ENCODE measurements at places on chromosomes 7 and 10.

GRCh38 chr7:83934118-83934734 lies 260.4 kb downstream of the SEMA3A start:
- no peak for DNase-seq

DNA sequence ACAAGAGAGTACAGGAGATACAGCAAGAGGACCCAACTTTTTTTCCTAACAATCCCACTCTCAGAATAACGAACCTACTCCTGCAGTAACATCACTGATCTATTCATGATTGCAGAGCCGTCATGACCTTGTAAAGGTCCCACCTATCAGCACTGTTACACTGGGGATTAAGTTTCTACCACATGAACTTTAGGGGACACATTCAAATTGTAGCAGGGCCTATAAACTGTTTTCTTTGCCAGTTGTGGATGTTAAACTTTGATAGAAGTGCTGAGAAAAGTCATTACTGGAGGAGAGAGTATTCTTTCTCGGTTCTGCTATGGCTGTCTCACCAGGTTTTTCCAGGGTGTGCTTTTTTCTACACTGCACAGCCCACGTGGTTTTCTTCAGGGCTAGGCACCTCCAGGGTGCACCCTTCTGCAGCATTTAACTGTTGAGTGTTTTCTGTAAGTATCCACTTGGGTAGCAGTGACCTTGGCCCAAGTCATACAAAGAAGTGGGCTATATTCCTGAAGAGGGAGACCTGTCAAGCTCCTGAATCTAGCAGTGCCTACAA lies 131.6 kb upstream of the AHR start:
- no peak for DNase-seq

GRCh38 chr10:49508249-49508648 lies 30.7 kb downstream of the ERCC6 start:
- DNase-seq = no peak

- DNase-seq = no peak
Measured at GRCh38 chr7:151597541-151598444, 78.1 kb upstream of the RHEB start.

- no peak for DNase-seq
Measured at GRCh38 chr7:88480896-88481295, 174.2 kb upstream of the STEAP4 start.

GRCh38 chr7:139623518-139623917 lies 100.0 kb downstream of the CLEC2L start:
- no peak for DNase-seq

GRCh38 chr7:67754651-67755050 lies 758.0 kb downstream of the TYW1 start:
- DNase-seq = no peak

GRCh38 chr7:1666823-1667565 lies 3.1 kb upstream of the ELFN1 start:
- DNase-seq = no peak

DNA sequence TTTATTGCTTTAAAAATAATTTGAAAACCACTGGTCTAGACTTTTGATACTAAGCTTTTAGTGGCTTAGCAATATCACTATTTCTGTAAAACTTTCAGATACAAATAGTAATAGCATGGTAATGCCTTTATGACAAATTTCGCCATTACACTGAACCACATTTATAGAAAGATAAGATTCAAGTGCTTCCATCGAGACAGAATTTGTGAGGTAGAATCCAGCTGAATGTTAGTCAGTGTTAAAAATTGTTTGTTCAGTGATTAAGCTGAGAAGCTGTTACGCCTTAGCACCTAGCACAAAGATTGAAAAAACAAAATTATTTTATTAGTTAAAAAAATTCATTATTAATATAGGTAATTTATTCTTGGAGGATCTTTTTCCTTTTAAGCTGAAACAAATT lies 36.5 kb downstream of the GNAT3 start:
- no peak for DNase-seq

DNA sequence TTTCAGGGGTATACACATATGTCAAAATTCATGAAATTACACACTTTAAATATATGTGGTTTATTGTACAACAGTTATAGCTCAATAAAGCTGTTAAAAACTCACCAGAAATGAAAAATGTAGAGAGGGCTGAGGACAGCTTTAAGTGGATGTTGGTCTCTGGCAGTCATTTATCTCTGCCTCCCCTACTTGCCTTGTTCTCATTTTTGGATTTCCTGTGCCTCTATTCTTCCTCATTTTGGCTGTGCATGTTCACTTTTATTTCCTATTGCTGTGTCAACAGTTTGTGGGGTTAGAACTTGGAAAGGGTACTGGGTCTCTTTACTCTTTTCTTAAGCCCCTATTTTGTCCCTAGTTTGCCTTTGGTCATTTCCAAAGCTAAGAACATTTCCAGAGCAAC lies 18.6 kb upstream of the MEST start:
- no peak for DNase-seq

GRCh38 chr10:129945526-129945925 lies 18.5 kb downstream of the EBF3 start:
- DNase-seq = no peak

- no peak for DNase-seq
Measured at GRCh38 chr7:45067582-45067981, 21.2 kb downstream of the NACAD start.

- DNase-seq = no peak
Measured at GRCh38 chr10:80051993-80052392, 26.5 kb upstream of the TMEM254 start.

GRCh38 chr10:71746344-71747037 lies 26.8 kb downstream of the VSIR start:
- DNase-seq = no peak

DNA sequence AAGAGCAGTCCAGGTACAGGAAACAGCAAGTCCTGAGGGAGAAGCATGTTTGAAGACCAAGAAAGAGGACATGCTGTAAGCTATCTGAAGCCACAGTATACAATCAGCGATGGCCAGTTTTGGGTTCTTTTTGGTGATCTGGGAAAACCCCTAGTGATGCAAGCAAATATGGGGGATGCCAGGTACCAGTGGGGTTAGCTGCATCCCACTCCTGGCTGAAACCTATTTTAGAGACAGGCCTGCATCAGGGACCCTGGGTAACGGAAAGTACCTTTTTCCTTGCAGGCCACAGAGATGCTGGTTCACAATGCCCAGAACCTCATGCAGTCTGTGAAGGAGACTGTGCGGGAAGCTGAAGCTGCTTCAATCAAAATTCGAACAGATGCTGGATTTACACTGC lies 32.9 kb downstream of the AP3M1 start:
- no peak for DNase-seq

DNA sequence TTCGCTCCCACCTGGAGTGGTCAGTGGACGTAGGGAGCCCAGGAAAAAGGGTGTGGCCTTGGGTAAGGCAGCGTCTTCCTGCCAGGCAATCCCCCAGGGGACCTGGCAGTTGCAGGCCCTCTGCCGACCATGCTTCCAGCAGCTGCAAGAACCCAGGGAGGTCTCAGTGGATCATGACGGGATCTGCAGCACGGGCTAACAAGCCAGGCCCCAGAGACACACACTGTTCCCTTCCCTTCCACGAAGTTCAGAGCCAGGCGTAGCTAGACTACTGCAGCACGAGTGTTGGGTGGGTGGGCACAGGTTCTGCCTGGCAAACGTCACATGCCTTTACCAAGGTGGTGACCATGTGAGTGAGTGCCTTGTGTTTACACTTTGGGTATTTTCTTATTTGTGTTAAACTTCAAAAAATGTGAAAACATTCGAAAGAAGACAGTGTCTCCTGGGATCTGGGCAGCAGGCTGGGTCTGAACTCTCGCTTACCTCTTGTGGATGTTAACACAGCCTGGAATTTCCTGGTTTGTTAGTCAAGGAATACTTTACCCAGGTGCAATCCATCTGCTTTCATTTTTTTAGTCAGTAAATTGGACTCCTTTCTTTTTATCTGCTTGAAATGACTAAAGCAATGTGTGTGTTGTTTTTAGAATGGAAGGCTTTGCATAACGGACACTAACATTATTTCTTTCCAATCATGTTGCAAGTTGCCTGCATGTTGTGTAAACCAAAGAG lies 48.2 kb upstream of the VIPR2 start:
- DNase-seq = no peak

GRCh38 chr10:42638821-42639270 lies 476 bp upstream of the ZNF33B start:
- no peak for DNase-seq

DNA sequence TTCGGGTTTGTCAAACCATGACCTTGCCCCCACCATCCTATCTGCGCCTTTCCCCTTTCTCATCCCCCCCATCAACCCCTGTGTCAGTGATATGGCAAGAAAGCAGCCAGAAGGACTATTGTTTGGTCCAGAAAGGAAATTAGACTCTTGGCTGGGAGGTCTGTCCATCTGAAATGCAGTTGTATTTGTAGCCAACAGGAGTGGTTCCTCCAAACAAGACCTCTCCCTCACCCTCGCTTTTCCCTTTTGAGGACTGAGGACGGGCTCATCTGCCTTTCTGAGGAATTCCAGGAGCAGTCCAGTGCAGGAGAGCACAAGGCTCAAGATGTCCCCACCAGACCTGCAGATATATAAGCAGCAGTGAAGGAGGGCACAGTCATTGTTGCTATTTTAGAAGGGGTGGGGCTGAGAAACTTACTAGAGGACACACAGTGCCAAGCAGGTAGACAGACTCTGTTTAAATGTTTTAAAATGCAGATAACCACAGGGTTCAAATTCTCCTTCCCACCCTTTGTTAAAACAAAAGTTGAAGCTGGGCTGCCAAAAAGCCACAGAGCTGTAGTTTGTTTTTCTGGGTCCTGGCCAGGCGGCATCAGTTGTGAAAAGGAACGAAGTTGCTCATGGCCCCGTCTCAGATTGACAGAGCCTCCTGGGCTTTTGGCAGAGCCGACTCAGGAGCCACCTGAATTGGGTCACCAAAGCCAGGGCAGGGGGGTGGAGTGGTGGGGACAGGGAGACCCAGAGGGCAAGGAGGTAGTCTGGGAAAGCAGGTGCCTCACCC lies 37.3 kb downstream of the CYP17A1 start:
- DNase-seq = no peak

DNA sequence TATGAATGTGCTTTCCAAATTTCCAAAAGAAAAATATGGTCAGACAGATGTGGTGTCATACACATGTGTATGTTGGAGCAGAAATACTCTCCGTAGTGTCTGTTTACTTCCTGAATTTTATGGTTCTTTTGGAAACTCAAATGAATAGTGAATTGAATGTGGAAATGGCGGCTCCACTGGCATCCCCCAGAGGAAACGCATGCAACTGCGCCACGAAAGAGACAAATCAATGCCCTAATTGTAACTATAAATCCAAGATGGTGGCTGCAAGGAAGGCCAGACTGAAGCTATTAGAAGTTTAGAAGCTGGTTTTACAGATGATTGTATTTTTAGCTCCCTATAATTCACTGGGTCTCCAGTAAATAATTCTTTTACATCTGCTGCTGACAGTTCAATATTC lies 246.7 kb downstream of the FGFR2 start:
- DNase-seq = no peak

GRCh38 chr10:16856092-16856491 lies 38.9 kb upstream of the RSU1 start:
- DNase-seq = no peak

GRCh38 chr7:25578991-25579777 lies 350.9 kb upstream of the NPVF start:
- no peak for DNase-seq

DNA sequence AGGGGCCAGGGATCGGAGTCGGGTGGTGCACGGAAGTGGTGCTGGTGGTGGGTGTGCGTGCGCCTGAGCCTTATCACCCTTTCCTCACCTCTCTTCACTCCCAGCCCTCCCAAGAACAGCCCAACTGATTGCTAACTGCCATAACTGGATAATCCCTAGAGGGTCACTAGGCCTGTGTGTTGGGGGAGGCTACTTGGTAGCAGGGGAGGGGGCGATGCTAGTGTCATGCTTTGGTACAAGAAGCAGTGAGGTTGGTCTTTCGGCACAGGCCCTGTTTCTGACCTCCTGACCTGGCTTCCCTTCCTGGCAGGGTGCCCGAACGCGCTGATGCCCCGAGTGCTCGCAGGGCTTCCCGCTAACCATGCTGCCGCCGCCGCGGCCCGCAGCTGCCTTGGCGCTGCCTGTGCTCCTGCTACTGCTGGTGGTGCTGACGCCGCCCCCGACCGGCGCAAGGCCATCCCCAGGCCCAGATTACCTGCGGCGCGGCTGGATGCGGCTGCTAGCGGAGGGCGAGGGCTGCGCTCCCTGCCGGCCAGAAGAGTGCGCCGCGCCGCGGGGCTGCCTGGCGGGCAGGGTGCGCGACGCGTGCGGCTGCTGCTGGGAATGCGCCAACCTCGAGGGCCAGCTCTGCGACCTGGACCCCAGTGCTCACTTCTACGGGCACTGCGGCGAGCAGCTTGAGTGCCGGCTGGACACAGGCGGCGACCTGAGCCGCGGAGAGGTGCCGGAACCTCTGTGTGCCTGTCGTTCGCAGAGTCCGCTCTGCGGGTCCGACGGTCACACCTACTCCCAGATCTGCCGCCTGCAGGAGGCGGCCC lies 652 bp downstream of the KAZALD1 start:
- peak; percentile 14 for DNase-seq

DNA sequence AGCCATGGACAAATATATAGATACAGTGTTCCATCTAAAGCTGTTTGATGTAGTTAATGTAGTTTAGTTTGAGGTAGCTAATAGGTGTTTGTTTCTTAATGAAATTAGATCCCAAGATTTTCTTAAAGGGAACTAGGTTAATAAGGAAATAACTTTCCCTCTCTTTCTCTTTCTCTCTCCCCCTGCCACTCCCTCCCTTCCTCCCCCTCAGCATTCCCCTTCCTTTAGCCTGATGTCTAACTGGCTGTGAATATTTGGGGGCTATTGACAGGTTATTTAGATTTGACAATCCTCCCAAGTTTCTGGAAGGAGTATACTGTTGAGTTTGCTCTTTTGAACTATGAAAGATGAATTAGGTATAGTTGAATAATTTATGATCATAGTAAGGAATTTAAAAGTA lies 65.2 kb upstream of the OIT3 start:
- no peak for DNase-seq

- no peak for DNase-seq
Measured at GRCh38 chr7:28272461-28272877, 91.9 kb upstream of the JAZF1 start.

DNA sequence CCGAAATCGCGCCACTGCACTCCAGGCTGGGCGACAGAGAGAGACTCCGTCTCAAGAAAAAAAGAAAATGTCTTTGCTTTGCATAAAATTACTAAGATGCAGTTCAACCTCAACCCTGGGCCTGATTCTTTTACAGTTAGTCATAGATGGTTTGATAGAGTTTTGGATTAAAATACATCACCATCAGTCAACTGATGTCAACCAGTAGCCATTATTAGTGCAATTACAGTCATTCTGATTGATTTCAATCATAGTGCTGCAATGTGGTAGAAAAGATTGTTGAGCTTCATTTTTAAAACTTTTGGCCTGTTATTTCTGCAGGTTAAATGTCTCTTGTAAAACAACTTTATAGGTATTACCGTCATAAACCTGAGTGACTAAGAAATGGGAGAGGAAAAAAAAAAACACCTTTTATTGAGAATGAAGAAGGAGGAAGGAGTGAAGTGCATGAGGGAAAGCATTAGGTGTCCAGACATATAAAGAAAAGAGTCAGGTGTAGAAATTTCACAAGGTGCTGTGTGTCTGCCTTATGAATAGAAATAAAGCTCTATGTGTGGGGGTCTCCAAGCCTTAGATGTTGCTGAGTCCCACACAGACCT lies 150.6 kb downstream of the TRIL start:
- DNase-seq = no peak
